ENCODE measurements at places on chromosomes 6 and 20.
A peak's percentile ranks its signal among the peaks of the same experiment; 100 is the strongest.

GRCh38 chr20:37941332-37941731 lies 38.4 kb downstream of the VSTM2L start:
- H3K27ac ChIP-seq: no peak overlapping the region
- peak; percentile 29 for DNase-seq
- peaks cover 18% of the 10 kb centered on the region for H3K27me3 ChIP-seq

DNA sequence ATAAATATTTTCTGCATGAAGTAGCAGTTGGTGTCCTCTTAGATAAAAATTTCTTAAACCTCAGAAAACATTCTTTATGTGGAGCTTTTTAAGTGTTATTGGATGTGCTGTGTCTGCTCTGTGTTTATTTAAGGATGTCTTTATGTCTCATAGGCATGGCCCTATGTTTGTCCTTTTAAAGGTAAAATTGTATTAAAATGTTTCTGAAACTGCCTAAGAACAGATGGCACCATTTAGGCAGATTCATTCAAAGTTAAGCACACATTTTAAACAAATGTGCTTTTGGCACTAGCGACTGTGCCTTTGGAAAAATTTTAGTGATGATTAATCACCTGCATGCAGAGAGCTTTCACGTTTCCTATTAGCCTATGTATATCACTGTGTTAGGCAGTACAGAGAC lies 125.2 kb downstream of the KIF6 start:
- no peaks in the 10 kb centered on the region for H3K4me1 ChIP-seq
- H3K27ac ChIP-seq: no peak overlapping the region
- no peaks in the 10 kb centered on the region for H3K36me3 ChIP-seq
- H3K27me3 ChIP-seq: no peaks in the 10 kb centered on the region
- DNase-seq: no peak

- H3K36me3 ChIP-seq: no peaks in the 10 kb centered on the region
- no peaks in the 10 kb centered on the region for H3K27me3 ChIP-seq
- H3K4me3 ChIP-seq: no peak overlapping the region
- H3K4me1 ChIP-seq: no peaks in the 10 kb centered on the region
- no peak for DNase-seq
Observed at GRCh38 chr6:129565366-129565765, 144.6 kb downstream of the ARHGAP18 start.

DNA sequence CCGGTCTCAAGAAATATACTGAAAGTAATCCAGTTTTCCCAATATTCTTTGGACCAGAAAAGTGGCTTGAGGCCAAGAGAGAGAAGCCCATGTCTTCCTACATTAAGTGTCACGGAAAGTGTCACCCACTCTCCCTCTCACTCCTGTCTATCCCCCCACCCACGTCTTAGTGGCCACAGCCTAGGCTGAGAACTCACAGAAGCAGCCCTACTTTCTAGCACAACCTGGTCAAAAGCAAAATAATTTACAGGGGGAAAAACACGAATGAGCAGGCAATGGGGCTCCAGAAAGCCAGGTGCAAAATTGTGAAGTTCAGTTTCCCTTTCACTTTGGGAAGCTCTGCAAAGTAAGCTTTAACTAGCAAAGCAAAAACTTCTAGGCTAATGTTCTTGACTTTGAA lies 118.0 kb downstream of the OPRM1 start:
- H3K4me3 ChIP-seq: no peak overlapping the region
- no peaks in the 10 kb centered on the region for H3K27me3 ChIP-seq
- H3K36me3 ChIP-seq: no peaks in the 10 kb centered on the region

GRCh38 chr20:15789079-15789478 lies 784.2 kb downstream of the KIF16B start:
- no peak overlapping the region for H3K27ac ChIP-seq
- no peak for DNase-seq
- H3K4me1 ChIP-seq: no peaks in the 10 kb centered on the region
- no peak overlapping the region for H3K4me3 ChIP-seq
- H3K36me3 ChIP-seq: no peaks in the 10 kb centered on the region

GRCh38 chr6:121260651-121261102 lies 73.6 kb downstream of the TBC1D32 start:
- H3K4me1 ChIP-seq: no peaks in the 10 kb centered on the region
- H3K4me3 ChIP-seq: no peak overlapping the region
- H3K36me3 ChIP-seq: no peaks in the 10 kb centered on the region
- no peak overlapping the region for H3K27ac ChIP-seq

GRCh38 chr20:60718743-60719480 lies 533.1 kb upstream of the CDH4 start:
- no peak overlapping the region for H3K4me3 ChIP-seq
- H3K36me3 ChIP-seq: no peaks in the 10 kb centered on the region
- H3K27ac ChIP-seq: no peak overlapping the region
- H3K4me1 ChIP-seq: no peaks in the 10 kb centered on the region

GRCh38 chr6:133230052-133230451 lies 11.1 kb upstream of the EYA4 start:
- H3K27ac ChIP-seq: no peak overlapping the region
- no peaks in the 10 kb centered on the region for H3K4me1 ChIP-seq
- H3K36me3 ChIP-seq: no peaks in the 10 kb centered on the region
- no peak for DNase-seq

DNA sequence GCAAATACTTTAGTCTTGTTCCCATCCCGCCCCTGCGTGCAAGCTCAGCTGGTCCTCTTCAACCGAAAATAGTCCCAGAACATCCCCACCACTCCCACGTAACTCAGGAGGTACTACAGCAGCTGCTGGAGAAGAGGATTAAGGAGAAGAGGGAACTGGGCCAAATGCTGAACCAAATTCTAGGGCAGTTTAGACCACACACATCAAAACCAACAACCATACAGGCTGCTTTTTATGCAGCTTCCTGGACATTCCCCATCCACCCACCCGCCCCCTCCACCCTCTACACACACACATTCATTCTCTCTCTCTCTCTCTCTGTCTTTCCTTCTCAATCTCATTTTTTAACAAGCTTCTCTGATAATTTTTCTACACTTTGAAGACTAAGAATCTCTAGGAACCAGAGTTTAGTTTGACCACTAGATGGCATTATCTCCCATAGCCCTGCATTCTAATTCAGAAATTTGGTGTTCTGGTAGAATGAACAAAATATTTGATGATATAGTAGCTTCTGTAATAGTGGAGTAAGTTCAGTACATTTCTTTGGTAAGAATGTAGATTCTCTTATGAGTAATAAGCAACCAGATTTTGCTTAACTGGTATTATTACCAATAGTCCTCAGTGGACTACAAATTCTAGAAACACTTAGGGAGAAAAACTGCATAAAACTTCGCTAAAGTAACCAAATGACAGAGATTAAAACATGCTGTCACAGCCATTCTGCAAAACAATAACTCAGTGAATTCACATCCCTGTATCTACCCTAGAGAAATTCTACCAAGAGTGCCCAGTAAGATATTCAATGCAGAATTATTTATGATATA lies 52.1 kb upstream of the BEND6 start:
- H3K4me1 ChIP-seq: peaks cover 7% of the 10 kb centered on the region
- no peak overlapping the region for H3K27ac ChIP-seq
- H3K4me3 ChIP-seq: no peak overlapping the region
- no peak for DNase-seq

- H3K27me3 ChIP-seq: no peaks in the 10 kb centered on the region
- H3K27ac ChIP-seq: no peak overlapping the region
- H3K36me3 ChIP-seq: peaks cover 8% of the 10 kb centered on the region
Observed at GRCh38 chr6:112180095-112180820, 74.1 kb downstream of the LAMA4 start.

- peak overlapping the region; percentile 79 for H3K27ac ChIP-seq
- peak; percentile 70 for DNase-seq
- H3K36me3 ChIP-seq: no peaks in the 10 kb centered on the region
- H3K27me3 ChIP-seq: no peaks in the 10 kb centered on the region
Observed at GRCh38 chr6:125154118-125154760, 666 bp downstream of the TPD52L1 start.

DNA sequence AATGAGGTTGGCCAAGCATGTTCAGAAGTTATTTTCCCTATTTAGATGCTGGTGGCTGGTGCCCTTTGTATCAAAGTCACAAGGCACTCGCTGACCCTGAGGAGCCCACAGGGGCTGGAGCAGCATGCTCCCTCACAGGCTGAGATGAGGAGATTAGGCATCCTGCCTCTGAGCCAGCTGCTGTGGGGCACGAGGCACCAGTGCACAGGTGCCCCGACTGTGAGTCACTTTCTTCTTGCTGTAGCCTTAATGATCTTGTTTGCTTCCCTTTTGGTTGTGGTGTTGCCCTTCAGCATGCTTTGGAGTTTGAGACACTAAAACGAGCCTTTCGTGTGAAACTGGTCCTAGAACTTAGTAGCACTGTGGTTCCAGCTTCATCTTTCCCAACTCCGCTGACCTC lies 4.3 kb downstream of the PSMG4 start:
- H3K4me1 ChIP-seq: peaks cover 30% of the 10 kb centered on the region
- no peak overlapping the region for H3K27ac ChIP-seq
- DNase-seq: no peak

- no peaks in the 10 kb centered on the region for H3K36me3 ChIP-seq
- H3K27me3 ChIP-seq: no peaks in the 10 kb centered on the region
- H3K27ac ChIP-seq: no peak overlapping the region
- no peaks in the 10 kb centered on the region for H3K4me1 ChIP-seq
- H3K4me3 ChIP-seq: no peak overlapping the region
- no peak for DNase-seq
Observed at GRCh38 chr6:155050311-155050710, 55.2 kb downstream of the TIAM2 start.

DNA sequence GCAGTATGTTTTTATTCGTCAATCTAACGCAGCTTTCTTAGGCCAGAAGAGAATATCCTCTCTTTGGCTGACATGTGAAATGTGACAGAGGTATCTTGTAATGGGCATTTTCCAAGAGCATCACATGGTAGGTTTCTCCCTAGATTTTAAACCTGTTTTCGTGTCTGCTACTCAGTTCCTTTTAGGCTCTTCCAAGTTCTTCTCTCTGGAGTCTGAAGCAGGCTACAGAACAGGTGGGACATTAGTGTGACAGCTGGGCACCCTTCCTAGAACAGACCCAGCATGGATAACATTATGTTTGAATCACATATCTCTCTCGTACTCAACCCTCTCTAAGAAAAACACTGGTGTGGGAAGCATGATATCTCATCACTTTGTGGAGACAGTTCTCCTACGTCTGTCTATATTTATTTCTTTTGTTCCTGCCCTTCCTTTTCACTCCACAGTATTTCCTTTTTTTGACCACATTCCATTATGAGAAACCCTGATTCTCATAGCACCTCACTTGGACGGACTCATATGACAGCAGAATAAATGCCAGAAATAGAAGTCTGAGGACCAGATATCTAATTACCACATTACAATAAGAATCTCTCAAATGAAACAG lies 263.4 kb downstream of the NKAIN2 start:
- no peak for DNase-seq
- H3K27ac ChIP-seq: no peak overlapping the region
- H3K4me3 ChIP-seq: no peak overlapping the region

GRCh38 chr20:33339515-33340058 lies 56.6 kb downstream of the BPIFB1 start:
- H3K4me1 ChIP-seq: no peaks in the 10 kb centered on the region
- H3K4me3 ChIP-seq: no peak overlapping the region
- no peak for DNase-seq
- H3K27me3 ChIP-seq: peaks cover 19% of the 10 kb centered on the region

- H3K4me3 ChIP-seq: no peak overlapping the region
- H3K4me1 ChIP-seq: no peaks in the 10 kb centered on the region
- DNase-seq: no peak
- H3K36me3 ChIP-seq: no peaks in the 10 kb centered on the region
- H3K27me3 ChIP-seq: no peaks in the 10 kb centered on the region
- H3K27ac ChIP-seq: no peak overlapping the region
Observed at GRCh38 chr6:85394853-85395538, 54.9 kb upstream of the NT5E start.

DNA sequence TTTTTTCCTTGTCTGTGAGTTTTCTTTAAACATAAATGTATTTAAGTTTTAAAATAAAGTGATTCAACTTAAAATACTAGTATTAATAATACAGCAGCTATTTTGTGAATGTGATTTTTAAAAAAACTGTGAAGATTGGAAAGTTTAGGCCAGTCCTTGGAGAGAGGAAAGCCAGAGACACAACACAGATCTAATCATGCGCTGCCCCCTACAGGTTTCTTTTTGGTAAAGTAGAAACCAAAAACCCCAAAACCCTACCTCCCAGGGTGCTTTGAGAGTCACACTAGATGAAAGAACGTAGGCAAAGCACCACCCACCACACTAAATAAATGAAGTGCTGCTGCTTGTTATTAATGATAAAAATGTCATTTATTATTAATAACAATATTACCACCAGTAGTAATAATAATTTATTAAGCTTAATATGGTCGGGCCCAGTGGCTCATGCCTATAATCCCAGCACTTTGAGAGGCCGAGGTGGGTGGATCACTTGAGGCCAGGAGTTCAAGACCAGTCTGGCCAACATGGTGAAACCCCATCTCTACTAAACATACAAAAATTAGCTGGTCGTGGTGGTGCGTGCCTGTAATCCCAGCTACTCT lies 33.7 kb downstream of the SLC9A8 start:
- no peak overlapping the region for H3K4me3 ChIP-seq
- DNase-seq: no peak
- no peaks in the 10 kb centered on the region for H3K27me3 ChIP-seq
- peaks cover 37% of the 10 kb centered on the region for H3K36me3 ChIP-seq
- no peak overlapping the region for H3K27ac ChIP-seq

- H3K27me3 ChIP-seq: no peaks in the 10 kb centered on the region
- no peak overlapping the region for H3K27ac ChIP-seq
- H3K36me3 ChIP-seq: no peaks in the 10 kb centered on the region
- no peaks in the 10 kb centered on the region for H3K4me1 ChIP-seq
Observed at GRCh38 chr20:15494851-15495250, 1078.4 kb downstream of the KIF16B start.

DNA sequence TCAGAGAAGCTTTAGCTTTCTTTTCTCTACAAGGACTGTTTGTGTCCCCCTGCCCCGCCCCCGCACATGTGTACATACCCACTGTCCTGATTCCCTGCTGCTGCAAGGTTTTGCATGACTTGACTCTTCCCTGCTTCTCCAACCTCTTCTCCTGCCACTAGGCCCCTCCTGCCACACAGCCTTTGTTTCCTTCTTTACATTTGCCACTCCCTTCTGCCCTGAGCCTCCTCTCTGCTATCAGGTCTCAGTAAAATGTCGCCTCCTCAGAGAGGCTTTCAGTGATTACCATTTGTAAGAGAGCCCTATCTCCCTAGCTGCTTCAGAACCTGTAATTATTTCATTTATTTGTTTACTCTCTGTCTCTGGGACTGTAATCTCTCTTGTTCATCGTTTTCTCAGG lies 56.4 kb upstream of the VSTM2L start:
- H3K36me3 ChIP-seq: peaks cover 29% of the 10 kb centered on the region
- H3K4me3 ChIP-seq: no peak overlapping the region
- no peaks in the 10 kb centered on the region for H3K4me1 ChIP-seq
- DNase-seq: no peak
- no peak overlapping the region for H3K27ac ChIP-seq
